T-helper 2 cell treated with Interferon-gamma antibody and Interleukin-4, amounts not matched to agents 100 ng/mL and 5 ng/mL, for 36 hours (primary cell): ENCODE measurements at places on chromosomes 6 and 20. TPM values are rescaled to one million over a fixed set of nuclear protein-coding genes. Genes with fewer than 3 reads are reported as not detected.

The POPDC3 gene
- not detected in 2 replicates for total RNA-seq

The CRISP3 gene
- total RNA-seq, result not detected in 2 replicates

The KIF16B gene
- total RNA-seq, result 7.9 and 8.0 TPM in 2 replicates

The ZSCAN23 gene
- 0.43 and 0.86 TPM in 2 replicates for total RNA-seq

The TGM3 gene
- not detected in 2 replicates for total RNA-seq

The PNPLA1 gene
- total RNA-seq, result not detected in 2 replicates

The RAB23 gene
- 3.5 and 4.2 TPM in 2 replicates for total RNA-seq

The TAB2 gene
- total RNA-seq, result 142 and 156 TPM in 2 replicates

The WASF1 gene
- total RNA-seq, result 0.20 and 1.5 TPM in 2 replicates
